ENCODE measurements at places on chromosomes 13 and 19. TPM values are rescaled to one million over a fixed set of nuclear protein-coding genes. Genes with fewer than 3 reads are reported as not detected.

Gene PRR36
- 0.08 TPM for total RNA-seq

- DNase-seq, result no peak
Measured at GRCh38 chr13:79989217-79989661, 351.7 kb downstream of the SPRY2 start.

- no peak for DNase-seq
Measured at GRCh38 chr19:50557009-50557613, 11.1 kb downstream of the LRRC4B start.

DNA sequence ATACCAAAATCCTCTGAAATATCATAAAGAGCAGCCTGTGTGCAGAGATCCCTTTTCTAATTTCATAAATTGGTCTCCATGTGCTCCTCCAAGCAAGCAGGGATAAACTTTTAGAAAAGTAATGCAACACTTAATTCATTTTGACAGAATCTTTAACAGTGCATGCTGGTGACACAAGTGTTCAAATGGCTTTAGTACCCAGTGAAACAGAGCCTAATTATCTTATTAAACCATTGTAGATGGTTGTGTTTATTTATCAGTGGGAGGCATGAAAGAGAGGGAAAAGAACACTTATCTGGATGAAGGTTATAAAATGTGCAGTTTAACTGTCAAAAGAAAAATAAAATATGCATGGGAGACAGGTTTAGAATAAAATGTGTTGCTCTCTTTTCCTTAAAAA lies 945.0 kb upstream of the PCDH20 start:
- no peak for DNase-seq

Gene GRAMD1A
- total RNA-seq, result 25.5 TPM

- DNase-seq, result no peak
Measured at GRCh38 chr19:58229255-58229639, 533 bp downstream of the ZNF544 start.

GRCh38 chr13:107835339-107836018 lies 379.9 kb downstream of the LIG4 start:
- DNase-seq, result no peak

Gene KIR2DL1
- total RNA-seq, result not detected

- no peak for DNase-seq
Measured at GRCh38 chr13:34003656-34004055, 185.7 kb downstream of the RFC3 start.

Gene FFAR2
- total RNA-seq, result 0.11 TPM

DNA sequence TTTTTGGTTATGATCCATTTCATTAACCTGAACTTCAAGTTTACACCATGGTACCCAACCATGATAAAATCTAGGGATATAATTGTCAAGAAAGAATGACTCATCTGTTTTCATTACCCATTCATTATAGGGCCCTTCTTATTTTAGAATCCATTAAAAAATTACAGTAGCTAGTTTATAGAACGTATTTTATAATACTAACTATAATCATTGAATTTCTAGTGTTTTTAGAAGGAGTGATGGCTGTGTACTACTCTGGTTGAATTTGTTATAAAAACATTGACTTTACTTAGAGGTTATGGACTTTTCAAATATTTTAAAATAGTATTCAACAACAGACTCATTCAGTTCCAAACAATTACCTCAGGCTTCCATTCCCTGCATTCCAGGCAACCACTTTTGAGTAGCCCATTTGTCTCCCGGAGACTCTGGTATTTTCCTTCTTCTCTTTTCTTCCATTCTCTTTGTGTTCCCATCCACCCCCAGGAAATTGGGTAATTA lies 71.9 kb upstream of the KLF12 start:
- DNase-seq, result no peak

- no peak for DNase-seq
Measured at GRCh38 chr13:58953638-58954037, 1210.1 kb downstream of the DIAPH3 start.

DNA sequence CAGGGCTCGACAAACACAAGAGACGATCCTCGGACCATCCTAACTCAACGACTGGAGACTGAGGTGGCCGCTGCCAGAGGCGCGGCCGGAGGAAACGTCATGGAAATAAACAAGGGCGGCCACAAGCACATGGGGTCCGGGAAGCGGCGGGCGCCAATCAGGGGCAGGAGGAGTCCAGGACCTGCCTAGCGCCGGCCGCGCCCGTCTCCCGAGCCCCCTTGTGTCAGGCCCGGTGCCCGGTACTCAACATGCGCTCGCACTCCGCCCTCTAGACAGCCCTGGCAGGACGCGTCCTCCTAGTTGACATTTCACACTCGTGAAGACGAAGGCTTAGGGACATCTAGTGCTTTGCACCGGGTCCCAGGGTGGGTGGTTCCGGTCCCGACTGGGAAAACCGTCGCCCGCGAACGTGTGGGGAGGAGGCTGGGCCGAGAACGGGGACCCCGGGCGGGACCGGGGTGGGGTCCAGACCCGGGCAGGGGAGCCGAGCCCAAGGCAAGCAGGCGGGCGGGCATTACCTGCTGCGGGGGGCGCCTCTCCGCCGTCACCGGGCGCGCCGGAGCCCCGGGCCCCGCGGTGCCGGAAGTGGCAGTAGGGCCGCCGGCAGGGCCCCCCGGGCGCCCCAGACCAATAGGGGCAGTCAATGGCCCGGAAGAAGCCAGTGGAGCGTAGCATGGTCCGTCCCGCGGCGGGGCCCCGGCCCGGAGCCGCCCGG lies 442 bp downstream of the REXO1 start:
- DNase-seq, result peak; percentile 64

- no peak for DNase-seq
Measured at GRCh38 chr19:48348045-48348444, 15.7 kb downstream of the TMEM143 start.

GRCh38 chr13:21152251-21152899 lies 24.0 kb downstream of the SKA3 start:
- no peak for DNase-seq

Gene ZNF549
- 4.2 TPM for total RNA-seq
